ENCODE measurements at places on chromosomes 1 and 21.

GRCh38 chr1:225482421-225482950 is 54.6 kb upstream of the LBR start:
- DNase-seq: no peak

DNA sequence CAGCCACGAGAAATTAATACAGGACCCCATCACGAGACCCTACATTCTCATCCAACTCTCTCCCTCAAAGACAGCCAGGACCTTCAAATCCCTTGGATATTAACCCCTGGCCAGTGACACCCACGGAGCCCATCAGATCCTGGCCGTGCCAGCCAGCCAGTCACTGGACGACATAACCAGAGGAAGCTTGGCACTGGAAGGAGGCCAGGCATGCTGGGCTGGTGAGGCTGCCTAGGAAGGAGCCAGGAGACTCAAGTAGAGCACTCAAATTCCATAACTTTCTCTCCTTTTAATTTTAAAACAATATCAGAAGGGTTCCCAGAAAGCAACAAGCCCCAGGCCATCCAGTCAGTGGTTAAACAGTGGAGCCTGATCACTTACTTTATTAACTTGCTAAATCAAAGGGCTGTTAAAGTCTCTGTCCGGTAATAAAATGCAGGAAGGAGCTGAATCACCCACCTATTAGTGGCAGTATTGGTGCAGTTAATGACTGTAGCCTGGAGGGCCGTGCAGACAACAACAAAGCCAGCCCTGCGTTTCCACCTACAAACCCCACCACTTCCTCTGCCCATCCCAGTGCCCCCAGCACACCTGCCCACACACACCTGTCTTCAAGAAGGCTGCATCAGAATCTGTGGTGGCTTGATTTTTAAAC is 78.0 kb downstream of the HIVEP3 start:
- DNase-seq: no peak

DNA sequence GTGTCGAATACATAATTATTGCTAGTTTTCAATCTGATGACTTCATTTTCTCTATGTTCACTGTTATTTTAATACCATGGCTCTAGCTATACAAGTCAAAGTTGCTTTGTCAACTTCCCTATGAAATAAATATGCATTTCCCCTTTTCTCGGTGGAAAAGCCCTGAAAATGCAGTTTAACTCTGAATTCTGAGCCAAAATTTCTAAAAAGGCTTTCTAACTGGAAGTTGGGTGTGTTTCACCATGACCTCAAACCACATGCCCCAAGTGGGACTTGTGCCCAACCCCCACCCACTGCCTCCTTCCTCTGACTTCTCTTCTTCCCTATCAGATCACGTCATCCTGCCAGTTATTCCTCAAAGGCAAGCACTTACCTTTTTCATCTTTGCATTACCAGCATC is 8.9 kb downstream of the MKNK1 start:
- no peak for DNase-seq

- DNase-seq: peak; percentile 17
These were observed 90.2 kb downstream of the DMRTA2 start for GRCh38 chr1:50332941-50333594.

GRCh38 chr1:45452503-45452902 is 38.5 kb downstream of the TESK2 start:
- DNase-seq: no peak

- DNase-seq: no peak
These were observed 4.4 kb downstream of the ST7L start for GRCh38 chr1:112614460-112615065.

- peak; percentile 62 for DNase-seq
These were observed 72.8 kb downstream of the S1PR1 start for GRCh38 chr1:101309334-101310311.

DNA sequence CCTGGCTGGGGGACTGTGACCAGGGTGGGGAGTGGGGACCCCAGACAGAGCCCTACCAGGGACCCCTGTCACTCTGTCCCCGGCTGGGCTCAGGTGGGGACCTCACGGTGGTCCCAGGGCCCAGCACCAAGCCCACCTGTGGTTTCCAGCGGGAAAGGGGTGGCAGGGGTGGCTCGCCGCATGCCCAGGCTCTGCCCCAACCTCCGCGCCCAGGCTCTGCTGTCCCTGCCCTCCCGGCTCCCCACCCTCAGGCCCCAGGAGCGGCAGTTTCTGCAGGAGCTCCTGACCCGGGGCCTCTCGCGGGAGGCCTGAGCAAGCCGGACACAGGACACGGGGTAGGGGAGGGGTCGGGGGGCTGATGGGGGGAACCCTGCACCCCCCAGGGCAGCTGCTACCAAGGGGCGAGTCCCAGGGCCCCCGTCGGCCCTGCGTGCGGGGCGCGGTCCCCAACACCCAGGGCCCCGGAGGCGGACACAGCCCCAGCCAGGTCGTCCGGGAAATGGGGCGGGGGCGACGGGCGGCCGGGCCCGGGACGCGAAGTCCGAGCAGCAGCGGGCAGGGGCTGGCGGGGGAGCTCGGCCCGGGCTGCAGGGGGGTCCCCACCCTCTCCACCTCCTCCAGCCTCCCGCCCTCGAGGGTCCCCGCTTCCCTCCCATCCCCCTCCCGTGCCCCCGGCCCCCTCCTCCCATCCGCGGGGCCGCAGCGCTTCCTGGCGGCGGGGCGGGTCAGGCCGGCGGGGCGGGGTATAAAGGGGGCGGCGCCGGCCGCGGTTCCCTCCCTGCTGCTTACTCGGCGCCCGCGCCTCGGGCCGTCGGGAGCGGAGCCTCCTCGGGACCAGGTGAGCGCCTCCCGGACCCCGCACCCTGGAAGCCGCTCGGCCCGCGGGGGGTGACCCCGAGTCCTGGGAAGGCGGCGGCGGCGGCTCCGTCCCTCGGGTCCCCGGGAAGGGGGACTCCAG is at the start of gene COL6A2:
TSS of gene COL6A2 (plus strand) at position 777 of the 958 bp plus-strand sequence.
- peak; percentile 30 for DNase-seq

GRCh38 chr1:23657659-23658275 is 33.8 kb upstream of the RPL11 start:
- peak; percentile 11 for DNase-seq

DNA sequence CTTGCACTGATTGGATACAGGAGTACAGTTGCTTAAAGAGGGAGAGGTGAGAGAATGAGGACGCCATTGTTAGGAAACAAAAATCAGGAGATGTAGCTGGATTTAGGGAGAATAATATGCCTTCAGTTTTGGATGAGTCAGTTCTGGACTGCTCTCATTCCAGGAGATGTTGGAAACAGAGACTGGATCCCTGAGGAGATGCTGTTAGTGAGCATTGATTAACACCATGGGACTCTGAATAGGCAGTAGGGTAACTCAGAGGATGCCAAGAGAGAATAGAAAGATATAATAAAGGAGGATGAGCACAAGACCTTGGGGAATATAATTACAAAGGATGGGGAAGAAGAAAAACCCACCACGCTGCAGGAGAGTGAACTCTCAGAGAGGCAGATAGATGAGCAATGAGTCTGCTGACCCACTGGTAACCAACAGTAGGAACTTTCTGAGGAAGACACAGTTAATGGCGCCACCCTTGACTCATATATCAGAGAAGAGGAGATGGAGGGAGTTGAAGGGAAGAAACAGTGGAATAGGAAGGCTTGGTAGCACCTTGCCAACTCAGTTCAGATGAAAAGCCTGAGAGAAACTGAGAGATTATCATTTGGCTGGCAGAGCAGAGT is 10.5 kb downstream of the KCNJ15 start:
- no peak for DNase-seq

- DNase-seq: no peak
These were observed 42.6 kb upstream of the ATP2B4 start for GRCh38 chr1:203584035-203584434.

GRCh38 chr1:228487336-228488124 is at the start of gene RNF187:
RNF187 (plus strand) TSS chr1:228487382.
- peak; percentile 74 for DNase-seq

GRCh38 chr1:16605532-16606505 is 7.5 kb downstream of the NBPF1 start:
- DNase-seq: no peak

GRCh38 chr1:223669003-223669795 is 3.7 kb upstream of the CAPN8 start:
- no peak for DNase-seq

DNA sequence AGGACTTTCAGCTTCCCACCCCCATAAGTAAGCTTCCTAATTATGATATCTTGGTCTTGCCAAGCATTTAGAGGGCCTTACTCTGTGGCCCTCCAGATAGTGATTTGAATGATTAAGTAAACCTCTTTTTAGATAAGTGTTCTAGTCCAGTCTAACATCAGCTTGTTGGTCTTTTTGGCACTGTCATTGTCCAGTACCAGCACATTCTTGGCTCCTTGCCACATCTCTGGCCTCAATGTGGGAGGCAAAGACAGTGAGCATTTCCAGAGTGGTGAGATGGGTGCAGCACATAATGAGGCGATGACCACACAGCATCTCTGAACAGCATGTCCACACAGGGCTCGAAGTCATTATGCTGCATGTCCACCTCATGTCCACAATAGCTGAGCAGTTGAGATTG is 6.1 kb downstream of the CAPZA1 start:
- DNase-seq: no peak
